Stimulated activated CD4-positive, alpha-beta T cell treated with anti-CD3 and anti-CD28 coated beads, TNF-alpha, amount 100 ng/mL, for 1 hour (primary cell): ENCODE measurements at places on chromosomes 11 and 22.

DNA sequence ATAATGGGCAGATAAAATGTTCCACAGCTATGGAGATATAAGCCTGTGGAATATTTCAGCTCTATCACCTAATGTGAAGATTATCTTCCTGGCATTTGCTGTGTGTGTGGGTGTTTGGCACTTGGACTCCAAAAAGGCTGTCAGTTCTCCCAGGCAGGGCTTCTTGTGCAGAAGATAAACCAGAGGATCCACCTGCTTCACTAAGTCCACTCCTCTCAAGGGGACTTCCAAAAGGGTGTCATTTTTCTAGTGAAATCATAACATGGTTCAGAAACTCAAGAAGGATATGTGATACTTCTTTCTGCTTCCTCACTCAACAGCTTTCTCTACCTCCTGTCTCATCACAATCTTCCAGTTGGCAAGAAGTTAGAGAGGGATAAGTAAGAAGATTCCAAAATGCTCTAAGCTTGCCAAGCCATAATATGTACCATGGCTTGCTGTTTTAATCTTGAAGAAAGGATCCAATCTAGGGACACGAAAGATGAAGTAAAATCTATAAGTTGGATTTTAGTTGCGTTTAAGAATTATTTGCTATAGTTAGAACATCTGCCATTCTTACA, 206.2 kb upstream of the MTMR2 start:
- no peak for DNase-seq

DNA sequence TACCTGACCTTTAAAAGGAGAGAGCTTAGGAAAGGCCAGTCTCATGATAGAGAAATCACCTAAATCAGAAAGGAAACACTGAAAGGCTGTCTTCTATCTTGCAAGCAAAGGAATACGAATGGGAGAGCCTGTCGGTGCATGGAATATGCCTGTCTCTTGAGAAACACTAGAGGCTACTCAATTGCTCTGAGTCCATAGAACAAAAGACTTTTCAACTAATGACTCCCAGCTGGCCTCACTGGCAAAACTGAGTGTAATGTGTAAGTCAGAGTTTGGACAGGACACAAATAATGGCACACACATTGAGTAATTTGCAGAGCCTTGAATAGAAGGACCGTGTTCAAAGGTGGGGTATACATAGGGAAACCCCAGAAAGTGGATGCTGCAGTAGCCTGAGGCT, 171.0 kb upstream of the ARHGAP20 start:
- DNase-seq: no peak

- no peak for DNase-seq
These were observed 2.0 kb downstream of the GGA1 start for GRCh38 chr22:37610480-37611129.

DNA sequence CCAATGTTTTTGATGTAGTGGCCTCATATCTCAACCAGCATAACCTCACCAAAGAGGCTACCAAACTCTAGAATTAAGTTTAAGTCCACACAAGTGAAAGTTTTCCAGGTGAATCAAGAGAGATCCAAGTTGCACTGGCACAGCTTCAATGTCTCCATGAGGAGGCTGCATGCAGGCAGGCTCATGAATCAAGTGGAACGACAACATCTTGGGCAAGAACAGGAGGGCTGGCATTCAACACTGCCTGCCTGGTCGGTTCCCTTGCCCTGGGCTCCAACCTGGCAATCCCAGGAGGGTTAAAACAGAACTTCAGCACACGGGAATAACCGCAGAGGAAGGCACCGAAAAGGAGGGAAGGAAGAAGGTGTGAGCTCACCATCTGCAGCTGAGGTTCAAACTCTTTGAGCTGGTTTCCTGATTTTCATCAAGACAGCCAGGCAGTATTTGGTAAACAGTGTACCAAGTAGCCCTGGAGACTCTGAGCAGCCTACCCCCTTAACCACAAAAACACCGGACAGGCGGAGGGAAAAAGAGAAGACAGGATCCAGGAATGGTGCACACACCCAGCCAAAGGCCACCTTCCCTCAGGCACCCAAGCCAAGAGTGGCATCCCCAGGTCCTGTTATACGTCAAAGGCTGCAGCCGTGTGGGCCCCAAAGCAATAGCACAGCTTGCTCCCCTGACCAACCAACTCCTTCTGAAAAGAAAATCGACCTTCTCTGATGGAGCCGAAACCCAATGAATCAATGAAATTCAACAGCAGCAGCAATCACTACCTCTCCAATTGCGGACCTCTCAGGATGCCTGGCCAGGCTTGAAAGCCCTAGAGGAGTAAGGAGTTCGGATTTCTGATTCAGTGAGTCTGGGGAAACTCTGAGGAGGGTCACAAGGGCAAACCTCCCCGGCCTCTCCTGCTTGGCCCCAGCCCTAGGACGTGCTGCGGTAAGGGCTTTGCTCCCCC, 1.3 kb downstream of the PACSIN2 start:
- DNase-seq: no peak

- DNase-seq: no peak
These were observed 105.3 kb downstream of the ETS1 start for GRCh38 chr11:128482092-128482491.

DNA sequence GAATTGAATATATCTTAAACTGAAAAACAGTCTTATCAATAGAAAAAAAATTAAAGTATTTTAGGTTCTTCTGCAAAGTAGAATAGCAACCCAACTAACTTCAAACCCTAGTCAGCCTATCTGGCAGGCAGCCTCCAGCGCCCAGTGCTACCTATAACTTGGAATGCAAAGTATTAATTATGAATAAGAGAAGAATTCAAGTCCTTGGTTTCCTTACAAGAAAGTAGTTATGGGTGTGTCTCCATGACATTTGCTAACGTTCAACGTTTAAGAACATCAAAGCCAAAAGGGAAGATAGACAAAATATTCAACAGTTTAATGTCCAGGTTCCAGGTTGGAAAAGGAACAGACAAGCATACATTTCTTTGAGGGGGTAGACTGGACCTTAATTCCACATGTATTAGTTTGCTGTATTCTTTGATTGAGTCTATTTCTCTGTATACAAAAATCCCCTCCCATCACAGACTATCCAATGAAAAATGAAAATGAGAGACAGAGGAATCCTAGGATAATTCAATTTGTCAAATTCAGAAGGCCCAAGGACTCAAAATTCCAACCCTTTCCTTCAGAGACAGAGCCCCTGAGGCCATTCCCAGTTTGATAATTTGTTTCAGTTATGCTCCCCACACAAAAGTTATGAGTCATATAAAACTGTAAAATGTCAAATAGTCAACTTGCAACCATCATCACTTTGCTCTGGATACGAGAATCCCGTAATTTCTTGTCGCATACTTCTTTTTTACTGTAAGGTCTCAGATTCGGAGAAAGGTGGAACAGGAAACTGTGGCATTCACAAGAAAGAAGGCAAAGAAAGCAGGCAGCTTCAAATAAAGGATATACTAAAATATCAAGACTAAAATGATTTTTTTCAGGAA, 83.7 kb upstream of the CHRM4 start:
- no peak for DNase-seq

DNA sequence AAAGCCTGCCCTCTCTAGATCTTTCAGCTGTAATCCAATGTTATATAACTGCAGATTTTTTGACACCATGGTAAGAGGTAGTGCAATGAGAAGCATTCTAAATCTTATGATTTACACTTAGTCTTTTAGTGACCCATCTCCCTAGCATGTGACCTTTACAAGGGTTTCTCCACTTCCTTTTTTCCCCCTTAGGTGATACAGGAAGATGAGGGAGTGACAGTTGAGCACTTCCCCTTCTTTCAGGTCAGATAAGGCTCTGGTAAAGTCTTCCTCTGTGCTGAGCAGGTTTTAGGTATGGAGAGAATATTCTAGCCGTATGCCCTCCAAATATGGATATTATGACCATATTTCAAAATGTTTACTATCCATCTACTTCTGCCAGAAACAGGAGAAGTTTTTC, 753.6 kb downstream of the JRKL start:
- DNase-seq: no peak

DNA sequence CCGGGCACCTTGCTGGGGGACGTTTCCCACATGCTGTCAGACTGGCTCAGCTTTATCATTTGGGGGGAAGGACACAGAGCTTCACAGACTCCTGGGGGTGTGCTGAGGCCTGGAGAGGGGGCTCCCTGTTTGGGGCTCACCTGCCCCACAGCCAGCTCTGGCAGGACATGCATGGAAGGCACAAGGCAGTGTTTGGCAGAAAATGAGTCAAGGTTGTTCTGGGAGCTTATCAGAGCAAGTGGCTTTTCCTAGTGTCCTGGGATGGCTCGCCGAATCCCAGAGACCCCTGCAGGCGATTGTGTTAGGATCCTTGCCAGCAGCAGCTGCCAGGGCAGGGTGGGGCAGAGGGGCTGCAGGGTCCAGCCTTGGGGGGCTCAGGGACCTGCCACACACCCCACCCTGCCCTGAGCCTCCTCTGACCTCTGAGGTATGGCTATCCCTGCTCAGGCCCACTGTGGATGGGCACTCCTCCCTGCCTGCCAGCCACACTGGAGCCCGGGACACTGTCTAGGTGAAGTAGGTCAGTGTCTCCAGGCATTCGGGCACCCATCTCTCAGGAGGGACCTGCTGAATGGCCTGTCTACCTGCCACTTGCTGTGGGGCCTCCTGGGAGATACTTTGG, 1323.0 kb downstream of the BRD1 start:
- DNase-seq: no peak

DNA sequence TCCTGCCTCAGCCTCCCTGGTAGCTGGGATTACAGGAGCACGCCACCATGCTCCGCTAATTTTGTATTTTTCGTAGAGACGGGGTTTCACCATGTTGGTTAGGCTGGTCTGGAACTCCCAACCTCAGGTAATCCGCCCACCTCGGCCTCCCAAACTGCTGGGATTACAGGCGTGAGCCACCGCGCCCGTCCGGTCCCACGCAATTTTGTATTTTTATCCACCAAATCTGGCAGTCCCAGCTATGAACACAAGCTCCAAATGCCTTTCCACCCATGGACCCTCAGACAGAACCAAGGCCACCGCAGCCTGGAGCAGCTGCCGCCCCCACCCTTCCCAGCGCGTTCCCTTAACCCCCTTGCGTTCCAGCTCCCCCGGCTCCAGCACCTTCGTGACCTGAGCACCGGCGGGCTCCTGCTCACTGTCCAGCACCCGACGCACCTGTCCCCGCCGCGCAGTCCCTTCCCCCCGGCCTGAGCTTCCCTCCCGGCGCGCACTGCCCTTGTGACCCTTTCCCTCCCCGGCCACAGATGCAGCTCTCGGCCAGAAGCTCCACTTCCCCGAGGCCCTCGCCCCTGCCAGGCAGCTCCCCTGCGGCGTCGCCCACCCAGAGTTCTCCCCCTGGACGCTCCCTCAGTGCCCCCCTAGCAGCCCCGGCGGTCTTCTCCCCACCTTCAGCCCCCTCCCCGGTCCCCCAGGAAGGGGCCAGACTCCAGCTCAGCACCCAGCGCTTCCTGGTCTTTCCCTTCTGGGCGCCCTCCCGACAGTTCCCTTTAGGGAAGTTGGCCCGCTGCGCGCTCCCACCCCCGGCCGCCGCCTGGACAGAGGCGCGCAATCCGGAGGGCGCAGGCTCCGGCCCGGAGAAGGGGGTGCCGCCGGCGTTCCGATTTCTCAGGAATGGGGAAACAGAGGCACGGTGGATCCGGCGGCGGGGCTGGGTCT, 5.6 kb upstream of the ZBED4 start:
- DNase-seq: no peak

DNA sequence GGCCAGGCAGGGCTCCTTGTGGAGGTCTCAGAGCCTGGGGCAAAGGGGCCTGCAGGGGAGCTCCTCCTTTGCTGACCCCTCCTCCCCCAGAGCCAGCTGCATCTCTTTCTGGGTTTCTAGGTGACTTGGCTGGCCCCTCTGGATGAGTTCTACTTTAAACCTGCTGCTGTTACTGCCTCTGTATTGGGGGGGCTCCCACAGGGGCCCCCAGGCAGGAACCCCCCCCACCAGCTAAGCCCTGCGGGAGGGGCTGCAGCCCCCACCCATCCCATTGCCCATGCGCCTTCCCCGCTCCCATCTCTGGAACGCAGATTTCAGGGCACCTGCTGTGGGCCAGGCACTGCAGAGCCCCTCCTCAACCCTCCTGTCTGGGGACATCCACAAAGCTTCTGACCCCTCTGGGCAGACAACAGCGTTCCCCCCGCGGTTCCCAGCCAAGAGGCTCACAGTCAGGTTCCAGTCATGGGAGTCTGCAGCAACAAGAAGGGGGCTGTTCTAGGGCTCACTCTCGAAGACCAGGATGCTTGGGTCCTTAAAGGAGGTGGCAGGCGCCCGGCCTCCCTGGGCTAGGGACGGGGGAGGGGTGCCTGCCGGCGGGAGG, 815 bp upstream of the PLCB3 start:
- no peak for DNase-seq

GRCh38 chr11:119701591-119702549, 27.1 kb downstream of the NECTIN1 start:
- DNase-seq: no peak

DNA sequence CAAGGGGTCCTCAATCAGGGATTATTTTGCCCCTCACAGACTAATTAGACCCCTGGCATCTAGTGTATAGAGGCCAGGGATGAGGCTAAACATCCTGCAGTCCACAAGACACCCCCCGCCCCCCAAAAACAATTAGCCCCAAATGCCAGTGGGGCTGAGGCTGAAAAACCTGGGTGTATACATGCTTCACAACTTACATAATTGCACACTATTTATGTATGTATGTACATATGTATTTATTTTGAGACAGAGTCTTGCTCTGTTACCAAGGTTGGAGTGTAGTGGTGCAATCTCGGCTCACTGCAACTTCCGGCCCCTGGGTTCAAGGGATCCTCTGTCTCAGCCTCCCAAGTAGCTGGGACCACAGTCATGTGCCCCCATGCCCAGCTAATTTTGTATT, 28.8 kb upstream of the SHANK2 start:
- DNase-seq: no peak

DNA sequence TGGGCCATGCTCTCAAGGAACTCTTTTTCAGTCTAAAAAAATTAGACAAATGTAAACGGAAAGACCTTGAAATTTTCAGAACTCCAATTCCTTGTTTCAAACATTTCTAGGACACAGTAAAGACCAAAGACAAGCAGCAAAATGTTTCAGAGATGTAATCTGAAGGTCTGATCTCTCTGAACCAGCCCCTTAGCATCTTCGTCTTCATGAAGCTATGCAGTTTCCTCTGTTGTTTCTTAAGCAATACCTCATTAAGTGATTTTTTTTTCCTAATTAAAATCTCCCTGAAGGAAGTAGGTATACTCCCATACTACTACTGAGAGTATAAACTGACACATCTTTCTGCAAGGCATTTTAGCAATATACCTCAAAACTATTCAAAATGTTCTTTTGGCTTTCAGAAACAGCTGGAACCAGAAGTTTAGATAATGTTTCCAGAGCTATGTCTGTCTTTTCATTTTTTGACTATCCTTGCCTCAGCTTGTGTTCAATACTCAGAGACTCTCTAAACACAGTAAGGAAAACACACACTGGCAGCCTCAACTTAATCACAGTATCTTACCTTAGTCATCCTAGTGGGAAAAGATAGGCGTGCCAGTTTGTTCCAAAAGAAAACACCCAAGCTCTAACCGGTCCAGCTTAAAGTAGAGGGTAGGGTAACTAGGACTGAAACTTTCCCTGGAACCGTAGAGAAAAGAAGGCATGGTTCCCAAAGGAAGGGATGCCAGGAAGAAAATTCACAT, 25.1 kb downstream of the SBF2 start:
- no peak for DNase-seq
